Stimulated activated CD4-positive, alpha-beta T cell treated with anti-CD3 and anti-CD28 coated beads, Interleukin-4, amount 100 ng/mL, for 4 hours (primary cell): ENCODE measurements at places on chromosomes 16 and 17.

GRCh38 chr16:3023415-3023668, 400 bp downstream of the HCFC1R1 start:
- no peak for DNase-seq

DNA sequence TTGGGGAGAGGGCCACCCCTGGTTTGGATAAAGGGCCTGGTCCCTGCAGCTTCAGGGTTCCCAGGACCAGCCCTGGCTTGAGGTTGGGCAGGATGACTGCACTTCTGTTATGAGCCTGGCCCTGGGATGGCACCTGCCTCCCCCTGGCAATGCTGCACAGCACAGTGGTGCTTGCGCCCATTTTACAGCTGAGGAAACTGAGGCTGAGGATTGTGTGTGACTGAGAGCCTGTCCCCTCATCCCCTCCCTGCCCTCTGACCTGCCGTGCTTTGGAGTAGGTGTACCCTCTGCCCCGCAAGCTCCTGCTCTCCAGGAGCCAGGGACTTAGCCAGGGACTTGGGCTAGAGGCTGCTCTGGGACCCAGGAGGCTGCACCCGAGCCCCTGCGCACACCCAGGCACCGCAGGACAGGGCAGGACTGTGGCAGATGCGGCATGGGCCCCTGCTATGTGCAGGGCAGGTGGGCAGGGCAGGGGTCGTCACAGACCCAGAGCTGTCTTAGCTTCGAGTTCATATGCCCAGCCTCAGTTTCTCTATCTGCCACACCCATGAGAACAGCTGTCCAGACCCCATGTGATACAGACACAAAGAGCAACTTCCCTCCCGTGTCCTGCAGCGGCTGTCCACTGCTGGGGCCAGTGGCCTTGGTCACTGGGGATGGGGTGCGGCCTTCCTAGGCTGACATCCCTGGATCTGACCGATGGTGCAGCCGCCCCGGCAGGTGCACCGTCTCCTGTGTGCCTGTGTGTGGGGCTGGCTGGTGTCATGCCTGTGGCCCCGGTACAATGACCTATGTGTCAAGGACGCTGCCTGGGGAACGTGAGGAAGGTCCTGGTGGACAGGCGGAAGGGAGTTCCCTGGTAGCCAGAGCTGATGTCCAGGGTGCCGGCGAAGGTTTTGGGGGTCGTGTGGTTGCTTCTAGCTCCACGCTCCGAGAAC, 36.6 kb downstream of the BAHCC1 start:
- no peak for DNase-seq

DNA sequence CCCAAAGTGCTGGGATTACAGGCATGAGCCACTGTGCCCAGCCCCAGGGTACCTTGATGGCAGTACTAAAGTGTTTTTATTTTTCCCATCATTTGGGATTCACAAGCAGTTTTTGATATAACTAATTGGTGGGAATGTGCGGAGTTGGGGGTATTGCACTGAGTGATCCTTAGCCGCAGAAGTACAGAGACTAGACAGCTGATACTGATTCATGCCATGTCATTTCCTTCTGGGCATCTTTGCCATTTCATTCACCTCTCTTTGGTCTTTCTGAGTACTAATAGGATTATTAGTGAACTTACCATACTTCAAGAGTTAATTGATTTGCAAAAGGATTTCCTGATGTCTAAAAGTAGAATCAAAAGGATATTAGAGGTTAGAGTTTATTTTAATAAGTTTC, 9.7 kb downstream of the NMT1 start:
- no peak for DNase-seq

DNA sequence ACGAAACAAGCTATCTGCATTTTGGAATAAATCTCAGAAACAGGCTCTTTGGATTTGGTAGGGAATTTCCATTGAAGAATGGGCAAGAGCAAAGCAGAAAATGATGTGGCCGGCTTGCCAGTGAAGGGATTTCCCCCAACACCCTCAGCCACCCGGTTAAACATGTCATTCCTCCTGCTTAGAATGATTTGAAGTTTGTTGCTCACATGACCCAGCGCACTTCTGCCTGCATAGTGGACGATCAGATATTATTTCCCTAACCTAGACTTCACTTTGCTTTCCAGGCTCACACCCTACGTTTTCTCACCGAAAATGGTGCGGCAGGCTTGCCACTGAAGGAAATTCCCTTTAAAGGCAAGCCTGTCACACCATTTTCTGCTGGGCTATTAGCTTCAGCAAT, 170.7 kb downstream of the CDH11 start:
- DNase-seq, result no peak

DNA sequence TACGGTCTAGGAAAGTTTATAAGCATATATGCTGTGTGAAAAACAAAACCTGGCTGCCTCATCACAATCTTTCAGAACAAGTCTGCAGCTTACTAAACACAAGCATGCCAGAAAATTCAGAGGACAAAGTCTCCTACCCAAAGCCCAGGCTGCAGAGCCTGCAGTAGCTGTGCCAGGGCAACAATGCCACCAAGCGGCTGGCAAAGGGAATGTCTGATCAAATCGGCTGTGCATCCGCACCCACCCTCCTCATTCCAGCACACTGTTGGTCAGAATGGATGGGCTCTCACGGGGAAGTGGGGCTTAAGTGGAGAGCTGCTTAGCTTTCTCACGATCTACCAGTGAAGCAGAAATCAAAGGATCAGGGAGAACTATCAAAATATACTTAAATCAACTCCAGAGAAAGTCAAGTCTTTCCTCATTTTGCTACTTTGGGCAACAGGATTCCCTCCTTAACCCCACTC, 73.5 kb downstream of the CYTH1 start:
- peak; percentile 54 for DNase-seq

DNA sequence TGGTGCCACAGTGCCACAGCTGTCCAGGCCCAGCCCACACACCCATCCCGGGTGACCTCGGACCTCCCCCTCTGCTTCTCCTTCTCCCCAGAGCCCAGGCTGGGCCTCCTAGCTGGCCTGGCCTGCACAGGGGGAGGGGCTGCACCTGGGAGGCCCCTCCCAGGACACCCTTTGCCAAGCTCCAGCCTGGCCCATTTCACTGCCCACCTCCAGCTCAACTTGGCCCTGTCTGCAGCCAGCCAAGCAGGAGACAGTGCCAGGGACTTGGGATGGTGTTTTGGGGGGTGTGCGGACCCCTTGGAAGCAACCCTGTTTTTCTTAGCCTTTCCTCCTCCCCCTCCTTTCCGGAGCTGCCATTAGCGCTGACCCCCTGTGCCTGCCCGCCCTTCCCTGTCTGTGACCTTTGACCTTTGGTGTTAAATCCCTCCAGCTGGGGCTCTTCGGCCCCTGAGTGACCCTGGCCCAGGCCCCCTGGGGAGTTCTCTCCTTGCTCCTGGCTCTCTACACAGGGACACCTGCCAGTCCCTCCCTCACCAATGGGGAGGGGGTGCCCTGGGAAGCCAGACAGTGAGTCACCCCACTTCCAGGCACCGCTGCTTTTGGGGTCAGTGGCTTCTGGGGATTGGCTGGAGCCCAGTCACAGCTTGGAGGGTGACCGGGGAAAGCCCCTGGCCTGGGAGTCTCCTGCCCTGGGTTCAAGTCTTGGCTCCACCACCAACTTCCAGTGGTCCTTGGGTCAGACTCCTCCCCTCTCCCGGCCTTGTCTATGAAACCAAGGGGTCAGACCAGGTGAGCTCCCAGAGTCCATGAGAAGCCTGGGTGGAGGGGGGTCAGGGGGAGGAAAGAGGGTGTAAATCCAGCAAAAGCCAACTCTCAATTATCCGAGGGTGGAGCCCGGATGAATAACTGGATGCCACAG, 1.9 kb downstream of the GLIS2 start:
- DNase-seq, result no peak

- DNase-seq, result peak; percentile 48
Observed at GRCh38 chr16:23836404-23837311, 875 bp downstream of the PRKCB start.

GRCh38 chr16:35746281-35746962, 2287.0 kb downstream of the TP53TG3F start:
- no peak for DNase-seq

DNA sequence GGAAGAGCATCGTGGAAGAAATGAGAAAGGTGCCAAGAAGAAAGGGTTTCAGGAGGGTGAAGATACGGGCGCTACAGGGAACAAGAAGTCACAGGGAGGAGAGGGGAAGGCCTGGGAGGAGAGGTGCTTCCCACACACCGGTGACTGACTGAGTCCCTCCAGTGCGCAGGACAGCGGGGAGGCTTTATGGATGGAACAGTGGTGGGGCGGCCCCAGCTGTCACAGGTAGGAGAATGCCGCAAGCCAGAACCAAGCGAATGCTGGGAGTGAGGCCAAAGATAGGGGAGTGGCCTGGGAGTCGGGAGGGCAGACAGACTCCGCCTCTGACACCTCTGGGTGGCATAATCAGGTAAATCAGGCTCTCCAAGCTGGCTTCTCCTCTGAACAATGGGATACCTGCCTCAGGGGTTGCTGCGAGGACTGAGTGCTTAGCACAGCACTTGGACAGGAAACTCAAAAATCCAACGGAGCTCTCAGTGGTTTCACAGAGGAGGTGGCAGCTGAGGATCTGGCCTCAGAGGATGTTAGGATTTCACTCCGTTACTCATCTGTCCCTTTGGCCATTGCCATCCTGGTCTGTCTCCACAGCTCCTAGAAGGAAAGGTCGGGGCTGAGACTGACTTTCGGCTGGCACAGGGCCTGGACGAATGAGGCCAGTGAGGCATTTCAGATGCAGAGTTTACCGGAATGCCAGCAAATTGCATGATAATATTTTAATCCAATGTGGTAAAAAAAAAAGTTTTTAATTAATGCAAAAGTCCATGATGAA, 717 bp upstream of the CNP start:
- peak; percentile 58 for DNase-seq

DNA sequence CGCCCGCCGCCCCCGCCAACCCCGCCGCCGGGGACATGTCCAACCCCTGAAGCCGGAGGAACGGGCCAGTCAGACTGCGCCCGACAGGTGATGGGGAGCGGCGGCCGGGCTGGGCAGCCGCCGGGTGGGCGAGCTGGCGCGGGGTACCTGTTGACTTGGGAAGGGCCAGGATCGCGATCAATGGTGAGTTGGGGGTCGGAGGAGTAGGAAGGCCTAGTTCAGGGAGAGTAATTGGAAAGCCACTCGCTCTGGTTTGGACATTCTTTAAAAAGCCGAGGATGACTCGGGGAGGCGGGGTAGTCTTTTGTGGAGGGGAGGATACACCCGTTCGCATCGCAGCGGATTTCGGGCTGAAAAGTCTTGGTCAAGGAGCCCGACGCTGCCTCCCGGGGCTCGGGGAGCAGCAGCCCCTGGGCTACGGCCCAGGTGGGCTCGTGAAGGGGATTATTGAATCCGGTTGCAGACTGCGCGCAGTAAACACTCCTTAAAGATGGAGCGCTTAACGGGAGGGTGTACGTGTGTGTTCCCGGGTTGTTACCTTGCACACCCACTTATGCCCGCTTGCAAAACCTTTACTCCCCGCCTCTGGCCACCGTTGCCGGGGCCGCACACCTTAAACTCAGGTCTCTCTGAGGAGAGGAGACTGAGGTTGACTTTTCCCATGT, 123.8 kb downstream of the GOSR1 start:
- peak; percentile 13 for DNase-seq

DNA sequence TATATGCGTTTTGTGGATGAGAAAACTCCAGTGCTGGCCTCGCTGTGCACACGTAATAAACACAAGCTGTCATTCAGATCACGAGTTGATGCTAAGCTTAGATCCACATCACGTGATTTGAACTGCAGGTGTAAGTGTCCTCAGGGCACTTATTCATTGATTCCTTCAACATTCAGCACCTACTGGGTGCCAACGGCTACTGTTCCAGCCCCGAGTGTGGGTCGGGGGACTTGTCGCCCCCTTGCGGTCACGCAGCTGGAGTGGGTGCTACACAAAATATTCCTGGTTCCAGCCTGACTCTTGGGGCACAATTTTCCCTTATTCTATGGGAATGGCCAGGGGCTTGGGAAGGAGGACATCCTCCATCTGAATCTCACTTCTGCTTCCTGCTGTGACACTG, 29.9 kb upstream of the GINS2 start:
- DNase-seq, result no peak

- no peak for DNase-seq
Observed at GRCh38 chr17:63455417-63455816, 9.3 kb upstream of the CYB561 start.

GRCh38 chr17:31357839-31358394, 33.6 kb upstream of the RAB11FIP4 start:
- no peak for DNase-seq

GRCh38 chr16:23385441-23385840, 67.5 kb downstream of the COG7 start:
- DNase-seq, result no peak

GRCh38 chr17:81406117-81406953, 11.1 kb downstream of the BAHCC1 start:
- DNase-seq, result no peak

- no peak for DNase-seq
Observed at GRCh38 chr16:59108374-59108773, 374.3 kb upstream of the GOT2 start.

GRCh38 chr17:80961541-80962330, 29.9 kb upstream of the CHMP6 start:
- no peak for DNase-seq

- peak; percentile 13 for DNase-seq
Observed at GRCh38 chr17:8151641-8152111, 528 bp downstream of the PER1 start.

DNA sequence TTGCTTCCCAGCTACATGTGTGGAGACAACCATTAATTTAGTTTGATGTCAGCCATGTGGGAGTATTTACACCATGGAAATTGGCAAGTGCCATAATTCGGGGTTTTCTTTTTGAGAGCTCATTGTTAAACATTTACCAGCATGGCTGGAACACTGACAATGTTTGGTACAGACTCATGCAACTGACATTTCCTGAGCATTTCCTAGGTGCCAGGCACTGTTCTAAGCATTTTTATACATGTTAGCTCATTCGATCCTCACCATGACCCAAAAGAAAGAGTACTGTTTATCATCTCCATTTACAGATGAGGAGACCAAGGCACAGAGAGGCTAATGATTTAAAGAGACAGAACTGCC, 86.9 kb downstream of the FOXL1 start:
- DNase-seq, result no peak

DNA sequence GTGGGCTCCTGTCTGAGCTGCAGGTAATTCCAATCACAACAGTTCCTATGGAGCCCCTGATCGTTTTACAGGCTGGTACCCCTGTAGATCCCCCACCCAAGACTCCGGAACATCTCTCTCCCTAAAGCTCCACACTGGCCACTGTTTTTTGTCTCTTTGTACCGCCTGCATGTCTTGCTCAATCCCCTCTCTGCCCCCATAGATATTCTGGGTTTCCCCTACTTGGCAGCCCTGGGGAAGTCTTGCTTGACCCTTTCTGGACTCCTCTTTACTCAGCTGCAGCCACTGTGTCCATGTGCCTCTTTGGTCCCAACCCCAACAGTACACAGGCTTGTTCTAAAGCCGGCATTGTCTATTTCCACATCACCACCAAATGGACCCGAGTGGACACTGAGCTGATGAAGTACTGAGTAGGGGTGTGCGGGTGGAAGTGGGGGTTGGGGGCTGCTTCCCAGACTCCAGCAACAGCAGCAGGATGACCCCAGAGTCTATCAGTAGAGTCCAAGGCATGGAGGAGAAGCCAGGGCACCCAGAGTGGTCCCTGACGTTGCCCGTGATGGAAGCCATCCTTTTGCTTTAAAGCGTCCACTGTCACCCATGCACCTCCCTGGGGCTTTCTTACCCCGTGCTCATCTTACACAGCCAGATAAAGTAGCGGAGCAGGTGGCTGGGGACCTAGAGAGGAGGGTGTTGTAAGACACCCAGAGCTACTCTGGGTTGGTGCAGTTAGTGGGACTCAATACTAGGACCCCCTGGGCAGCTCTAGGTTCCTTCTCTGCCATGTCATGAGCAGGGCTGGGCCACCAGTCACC, 6.4 kb downstream of the CD300LB start:
- DNase-seq, result no peak

- DNase-seq, result no peak
Observed at GRCh38 chr16:19746561-19746960, 28.5 kb downstream of the IQCK start.
